ENCODE measurements at places on chromosomes 7 and 10.

- no peak for DNase-seq
These were observed 239.2 kb downstream of the GPAM start for GRCh38 chr10:111944331-111944730.

GRCh38 chr10:43461950-43462349, 25.0 kb downstream of the ZNF487 start:
- DNase-seq = peak; percentile 61

- DNase-seq = no peak
These were observed 70.2 kb downstream of the UBE2H start for GRCh38 chr7:129882531-129882930.

DNA sequence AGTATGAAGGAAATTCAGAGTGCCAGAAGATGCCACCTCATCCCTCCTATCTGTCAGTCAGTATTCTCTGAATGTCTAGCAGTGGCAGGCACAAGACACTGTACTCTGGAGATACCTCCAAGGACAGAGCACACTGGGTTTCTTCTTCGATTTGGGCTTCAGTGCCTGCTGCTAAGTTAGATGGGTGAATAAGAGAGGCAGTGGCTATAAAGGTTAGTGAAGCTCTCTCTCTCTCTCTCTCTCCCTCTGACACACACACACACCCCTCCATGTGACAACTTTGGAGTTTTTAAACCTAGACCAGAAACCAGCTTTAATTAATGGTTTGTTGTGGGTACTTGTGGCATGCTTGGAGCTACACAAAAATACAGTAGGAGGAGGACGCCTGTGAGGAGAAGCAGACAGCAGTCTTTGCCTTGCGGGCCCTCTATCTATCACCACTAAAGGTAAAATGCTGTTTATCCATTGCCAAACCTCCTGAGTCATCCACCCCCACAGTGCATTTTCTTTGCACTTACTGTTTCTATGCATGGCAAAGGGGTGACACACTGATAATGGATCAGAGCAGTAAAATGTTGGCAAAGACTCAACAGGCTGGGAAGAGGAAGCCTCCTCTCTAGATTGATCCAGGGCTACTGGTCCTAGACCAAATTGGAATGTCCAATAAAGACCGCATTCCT, 102.5 kb downstream of the TRIL start:
- no peak for DNase-seq

- peak; percentile 33 for DNase-seq
These were observed 8.3 kb downstream of the PI4K2A start for GRCh38 chr10:97648562-97649404.

DNA sequence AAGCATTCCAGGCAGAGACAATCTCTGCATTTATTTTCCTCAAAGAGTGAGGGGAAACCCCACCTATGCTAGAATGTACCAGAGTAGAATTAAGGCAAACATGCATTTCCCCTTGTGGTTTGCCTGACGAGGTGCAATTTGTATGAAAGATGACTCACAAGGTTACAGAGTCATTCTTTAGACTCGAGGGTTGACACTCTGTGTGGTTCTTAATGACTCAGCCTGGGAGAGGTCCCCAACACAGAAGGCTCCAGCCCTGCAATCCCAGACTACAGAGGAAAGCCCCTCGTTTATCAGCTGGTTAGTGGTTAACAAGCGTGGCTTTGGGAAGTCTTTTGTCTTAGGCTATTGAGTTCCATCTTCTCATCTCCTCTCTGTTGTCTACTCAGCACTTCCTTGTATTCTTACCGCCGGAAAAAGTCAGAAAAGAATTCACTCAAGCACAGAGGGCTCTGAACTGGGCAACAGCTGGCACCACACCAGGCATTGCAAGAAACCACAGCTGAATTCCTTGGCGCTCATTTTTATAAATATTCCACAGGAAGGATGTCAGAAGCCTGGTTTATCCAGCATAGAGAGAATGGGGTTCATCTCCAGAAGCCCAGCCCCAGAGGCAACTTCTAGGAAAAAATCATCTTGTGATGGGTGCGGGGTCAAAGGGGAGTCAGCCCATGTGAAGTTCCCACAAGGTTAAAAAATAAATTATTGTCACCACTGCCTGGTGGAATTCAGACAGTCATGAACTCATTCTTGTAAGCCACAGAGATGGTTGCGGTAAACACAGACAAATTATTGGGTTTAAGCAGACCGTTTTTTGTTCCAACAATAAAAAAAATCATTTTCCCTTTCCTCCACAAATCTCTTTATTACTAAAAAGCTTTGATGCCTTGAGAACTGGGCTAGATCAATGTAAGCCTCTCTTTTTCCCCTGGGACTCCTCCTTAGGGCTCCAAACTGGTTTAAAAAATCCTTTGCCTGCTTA, 24.5 kb upstream of the SVIL start:
- peak; percentile 14 for DNase-seq

DNA sequence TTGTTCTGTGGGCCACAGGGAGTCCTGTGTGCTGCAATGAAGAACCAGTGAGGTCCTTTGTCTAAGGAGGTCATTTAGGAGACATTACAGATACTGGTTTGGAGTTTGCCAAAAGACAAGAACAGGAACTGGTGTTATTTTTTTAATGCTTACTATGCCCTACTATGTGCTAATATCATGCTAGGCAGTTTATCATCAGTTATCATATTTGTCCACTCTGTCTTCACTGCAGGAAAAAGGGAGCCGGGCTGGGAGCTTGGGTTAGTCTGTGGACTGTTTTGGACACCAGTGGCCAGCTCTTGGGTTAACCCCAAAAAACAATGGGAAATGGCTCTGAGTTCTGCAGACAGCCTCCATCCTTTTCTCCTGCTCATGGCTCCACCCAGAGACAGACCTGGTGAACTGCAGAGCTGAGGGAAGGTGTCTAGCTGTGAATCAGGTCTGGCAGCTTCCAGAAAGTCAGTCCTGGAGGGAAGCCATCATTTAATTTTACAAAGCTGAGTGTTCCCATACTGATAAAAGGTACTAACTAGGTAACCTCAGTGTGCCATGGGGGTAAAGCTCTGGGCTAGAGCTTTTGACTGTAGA, 101.2 kb upstream of the ZNF746 start:
- peak; percentile 8 for DNase-seq

DNA sequence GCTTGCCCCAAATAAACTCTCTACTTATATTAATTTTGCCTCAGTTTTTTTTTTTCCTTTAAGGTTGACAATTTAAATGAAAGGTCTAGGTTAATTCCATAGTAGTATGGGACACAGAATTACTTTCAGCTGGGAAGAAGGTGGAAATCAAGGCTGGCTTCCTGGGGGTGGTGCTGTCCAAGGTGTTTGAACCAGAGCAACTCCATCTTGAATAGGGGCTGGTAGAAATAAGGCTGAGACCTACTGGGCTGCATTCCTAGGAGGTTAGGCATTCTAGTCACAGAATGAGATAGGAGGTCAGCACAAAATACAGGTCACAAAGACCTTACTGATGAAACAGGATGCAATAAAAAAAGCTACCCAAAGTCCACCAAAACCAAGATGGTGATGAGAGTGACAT, 1190.8 kb upstream of the AUTS2 start:
- DNase-seq = no peak

DNA sequence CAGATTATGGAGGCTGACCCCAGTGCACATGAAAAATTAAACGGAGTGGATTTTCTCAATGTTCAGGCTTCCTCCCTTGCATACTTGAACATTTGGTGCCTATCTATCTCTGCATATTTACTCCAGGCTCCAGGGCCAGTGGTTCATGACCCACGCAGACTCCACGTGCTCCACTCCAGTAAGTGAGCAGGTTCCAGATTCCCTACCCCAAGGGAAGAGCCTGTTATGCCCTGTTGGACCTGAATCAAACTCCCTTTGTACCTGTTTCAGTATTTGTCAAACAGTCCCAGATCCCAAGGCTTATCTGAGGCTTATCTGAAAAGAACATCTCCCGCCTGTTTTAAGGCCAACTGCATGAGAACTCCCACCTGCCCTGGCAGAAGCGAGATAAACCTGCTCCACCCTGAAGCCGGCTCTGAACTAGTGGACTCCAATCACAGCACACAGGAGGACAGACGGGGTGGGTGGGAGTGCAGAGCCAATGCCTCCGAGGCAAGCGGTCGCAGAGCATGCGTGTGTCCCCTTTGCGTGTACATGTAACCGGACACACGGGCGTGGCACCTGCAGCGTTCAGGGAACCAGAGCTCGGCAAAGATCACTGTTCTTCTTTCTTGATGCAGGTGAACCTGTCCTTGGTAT, 2.3 kb upstream of the FUOM start:
- DNase-seq = no peak

DNA sequence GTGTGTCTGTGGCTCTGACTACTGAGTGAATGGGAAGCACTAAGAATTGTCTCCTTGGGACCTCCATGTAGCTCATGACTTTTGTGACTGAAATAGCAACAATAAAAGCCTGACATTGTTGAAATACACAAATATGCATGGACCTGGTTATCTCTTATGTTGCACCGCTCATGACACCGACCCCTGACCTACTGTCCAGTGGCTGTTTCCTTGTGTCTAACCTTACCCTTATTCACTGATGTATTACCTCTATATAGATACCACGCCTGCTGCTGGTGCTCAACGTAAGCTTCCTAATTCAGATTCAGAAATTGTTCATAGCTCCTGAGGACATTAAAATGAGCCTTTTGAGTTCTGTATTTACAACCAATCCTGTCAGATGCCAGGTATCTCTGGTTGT, 243.4 kb upstream of the SEMA3C start:
- no peak for DNase-seq

- no peak for DNase-seq
These were observed 23.2 kb downstream of the CFAP58 start for GRCh38 chr10:104376784-104377300.

- DNase-seq = no peak
These were observed 227.4 kb downstream of the GRID1 start for GRCh38 chr10:86139066-86139657.

- no peak for DNase-seq
These were observed 70.7 kb upstream of the NPY start for GRCh38 chr7:24213311-24213710.

- no peak for DNase-seq
These were observed 67.9 kb downstream of the ATAD1 start for GRCh38 chr10:87750001-87750671.

DNA sequence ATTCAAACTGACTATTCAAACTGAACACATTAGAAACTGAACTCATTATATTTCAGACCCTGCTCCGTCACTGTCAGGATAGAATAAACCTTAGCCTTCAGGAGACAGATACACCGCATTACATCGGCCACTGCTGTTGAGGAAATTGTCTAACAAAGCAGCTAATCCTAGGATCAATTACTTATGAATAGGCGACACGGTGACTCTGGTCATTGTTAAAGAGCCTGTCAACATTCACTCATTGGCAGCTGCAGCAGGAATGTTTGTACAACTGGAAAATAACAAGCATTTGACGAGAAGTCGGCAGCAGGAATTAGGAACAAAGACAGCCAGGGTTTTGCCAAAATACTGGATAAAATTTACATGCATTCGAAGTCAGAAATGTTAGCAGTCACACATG, 112.0 kb upstream of the MKX start:
- no peak for DNase-seq

- no peak for DNase-seq
These were observed 36.8 kb downstream of the CUX1 start for GRCh38 chr7:101854084-101854865.

- DNase-seq = no peak
These were observed 261.2 kb upstream of the SHH start for GRCh38 chr7:156073366-156074052.

- no peak for DNase-seq
These were observed 135.0 kb downstream of the DYNC1I1 start for GRCh38 chr7:95907337-95907736.

- no peak for DNase-seq
These were observed 183.1 kb upstream of the PRSS58 start for GRCh38 chr7:142440906-142441411.

GRCh38 chr7:33893377-33893776, 12.0 kb upstream of the BMPER start:
- DNase-seq = no peak

DNA sequence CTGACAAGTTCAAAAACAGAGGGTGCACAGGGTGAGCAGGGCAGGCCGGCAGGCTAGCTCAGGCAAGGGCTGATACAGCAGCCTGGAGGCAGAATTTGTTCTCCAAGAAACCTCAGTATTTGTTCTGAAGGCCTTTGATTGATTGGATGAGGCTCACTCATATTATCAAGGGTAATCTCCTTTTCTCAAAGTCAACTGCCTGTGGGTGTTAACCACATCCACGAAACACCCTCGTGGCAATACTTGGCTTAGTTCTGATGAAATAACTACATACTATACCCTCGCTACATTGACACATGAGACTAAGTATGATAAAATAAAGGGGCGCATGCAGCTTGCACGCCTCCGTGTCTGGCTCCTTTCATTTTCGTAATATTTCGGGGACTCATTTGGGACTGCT, 4.4 kb upstream of the PPP2R2D start:
- no peak for DNase-seq

DNA sequence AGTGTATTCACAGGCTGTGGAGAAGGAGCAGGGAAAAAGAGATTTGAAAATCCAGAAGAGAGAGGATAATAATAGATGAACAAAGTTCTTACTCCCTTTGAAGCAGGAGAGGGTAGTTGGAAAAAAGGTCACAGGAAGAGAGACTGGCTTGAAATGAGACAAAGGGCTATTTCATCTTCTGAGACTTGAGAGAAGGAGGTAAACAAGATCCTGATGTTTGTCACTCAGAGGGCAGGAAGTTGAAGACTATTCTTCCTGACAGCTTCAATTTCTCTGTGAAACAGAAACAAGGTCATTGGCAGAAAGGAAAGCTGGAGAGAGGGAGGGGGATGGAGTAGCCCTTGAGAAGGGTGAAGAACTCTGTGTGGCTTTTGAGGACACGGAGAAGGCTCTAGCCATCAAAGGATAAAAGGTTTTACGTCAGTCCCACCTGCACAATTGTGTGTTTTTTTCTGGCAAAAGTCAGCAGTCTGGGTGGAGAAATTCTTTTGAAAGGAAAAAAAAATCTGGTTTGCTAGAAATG, 216.1 kb upstream of the STEAP4 start:
- no peak for DNase-seq

DNA sequence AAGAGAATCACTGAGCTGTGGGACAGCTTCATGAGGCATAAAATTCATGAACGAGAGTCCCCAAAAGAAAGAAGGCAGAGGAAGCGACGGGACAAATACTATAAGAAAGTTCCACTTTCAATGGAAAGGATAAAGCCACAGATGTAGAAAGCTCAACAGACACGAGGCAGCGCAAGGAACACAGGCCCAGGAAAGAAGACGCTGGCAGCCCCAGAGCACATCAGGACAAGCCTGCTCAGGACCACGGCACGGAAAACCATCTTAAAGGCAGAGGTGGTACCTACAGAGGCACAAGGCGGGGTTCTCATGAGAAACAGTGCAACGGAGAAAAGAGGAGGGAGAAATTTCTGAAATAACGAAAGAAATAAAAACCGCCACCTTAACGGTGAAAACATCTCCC, 273.4 kb downstream of the MAD1L1 start:
- DNase-seq = no peak

DNA sequence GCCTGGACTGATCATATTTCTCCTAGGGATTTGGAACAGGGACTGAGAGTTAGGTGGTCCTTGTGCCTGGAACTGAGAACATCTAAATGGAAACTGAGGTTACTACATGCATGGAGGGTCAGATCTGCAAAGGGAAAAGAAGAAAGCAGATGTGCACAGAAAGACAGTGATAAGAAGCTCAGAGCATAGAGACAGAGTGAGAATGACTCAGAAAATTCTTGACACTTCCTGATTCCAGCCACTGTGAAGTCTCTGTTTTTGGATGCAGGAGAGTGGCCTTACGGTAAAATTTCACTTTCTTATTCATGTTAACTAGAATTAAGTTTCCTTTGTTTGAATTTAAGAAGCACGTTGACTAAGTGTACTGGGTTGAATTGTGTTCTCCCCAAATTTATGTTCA, 241.7 kb downstream of the TMEM26 start:
- DNase-seq = no peak

GRCh38 chr7:17601921-17602320, 303.5 kb downstream of the AHR start:
- DNase-seq = no peak
